NCI-H1105 (cell line): ENCODE measurements at places on chromosomes 12 and 14.

DNA sequence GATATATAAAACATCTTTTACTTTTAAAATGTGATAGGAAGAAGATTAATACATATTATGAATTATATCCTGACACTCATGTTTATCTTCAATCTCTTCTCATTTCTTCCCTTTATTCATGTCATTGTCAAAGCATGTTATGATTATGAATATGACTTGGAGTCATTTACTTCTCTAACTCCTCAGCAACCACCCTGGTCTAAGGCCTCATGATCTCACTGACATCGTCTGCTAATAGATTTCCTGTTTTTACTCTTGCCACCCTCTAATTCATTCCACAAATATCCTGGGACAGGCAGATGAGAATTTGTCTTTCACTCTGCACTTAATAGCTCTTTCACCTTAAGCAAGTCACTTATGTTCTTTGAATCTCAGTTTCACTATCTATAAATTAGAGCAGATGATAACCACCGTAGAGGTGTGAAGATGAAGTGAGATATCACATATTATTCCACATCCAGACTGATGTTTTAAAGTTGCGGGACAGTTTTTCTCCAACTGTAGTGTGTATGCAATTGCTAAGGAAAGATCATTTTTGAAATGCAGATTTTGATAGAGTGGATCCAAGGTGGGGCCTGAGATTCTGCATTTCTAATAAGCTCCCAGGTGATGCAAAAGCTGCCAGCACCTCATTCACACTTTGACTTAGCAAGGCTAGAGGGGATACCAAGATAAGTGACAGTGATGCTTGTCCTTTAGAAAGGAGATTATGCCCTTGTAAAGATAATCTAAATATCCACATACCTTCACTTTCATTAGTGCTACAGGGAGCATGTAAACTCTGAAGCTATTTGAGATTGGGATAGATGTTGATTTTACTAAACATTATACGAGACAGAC, 3.3 kb upstream of the IAPP start:
- DNase-seq = no peak

GRCh38 chr12:93103154-93103553, 174.1 kb upstream of the EEA1 start:
- DNase-seq = no peak

DNA sequence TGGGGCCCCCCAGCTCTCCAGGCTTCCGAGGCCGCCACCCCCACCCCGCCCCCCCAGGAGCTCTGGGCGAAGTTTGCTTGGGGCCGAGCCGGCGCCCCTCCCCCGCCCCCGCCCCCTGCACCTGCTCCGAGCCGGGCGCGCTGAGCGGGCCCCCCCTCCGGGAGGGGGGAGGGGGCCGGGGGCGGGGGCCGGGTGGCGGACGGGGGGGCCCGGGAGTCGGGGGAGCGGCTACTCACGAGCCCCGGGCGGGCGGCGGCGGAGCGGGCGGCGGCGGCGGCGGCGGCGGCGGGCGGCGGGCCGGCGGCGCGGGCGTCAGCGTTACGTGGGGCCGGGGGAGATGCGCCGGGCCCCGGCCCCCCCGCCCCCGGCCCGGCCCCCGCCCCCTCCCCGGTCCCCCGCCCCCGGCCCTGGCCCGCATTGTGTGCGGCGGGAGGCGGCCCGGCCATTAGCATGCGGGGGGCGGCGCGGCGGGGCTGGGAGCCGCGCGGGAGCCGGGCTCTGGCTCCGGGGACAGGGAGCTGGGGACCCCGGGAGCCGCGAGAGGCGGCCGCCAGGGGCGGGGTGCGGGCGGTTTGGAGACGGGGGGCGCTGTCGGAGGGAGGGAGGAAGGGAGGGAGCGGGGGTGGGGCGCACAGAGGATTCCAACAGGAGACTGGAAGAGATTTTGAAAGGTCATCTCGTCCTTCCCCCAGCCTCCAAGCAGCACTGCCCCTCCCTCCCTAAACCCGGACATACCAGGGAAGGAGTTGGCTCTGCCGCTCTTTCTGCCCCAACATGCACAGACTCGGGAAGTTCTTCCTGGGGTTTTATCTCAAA, at the start of gene ZNF219:
Gene ZNF219 (minus strand): TSS at position 580 of the 816 bp plus-strand sequence. CDS start 5,064 bp downstream, outside the sequence.
- DNase-seq = peak; percentile 33

DNA sequence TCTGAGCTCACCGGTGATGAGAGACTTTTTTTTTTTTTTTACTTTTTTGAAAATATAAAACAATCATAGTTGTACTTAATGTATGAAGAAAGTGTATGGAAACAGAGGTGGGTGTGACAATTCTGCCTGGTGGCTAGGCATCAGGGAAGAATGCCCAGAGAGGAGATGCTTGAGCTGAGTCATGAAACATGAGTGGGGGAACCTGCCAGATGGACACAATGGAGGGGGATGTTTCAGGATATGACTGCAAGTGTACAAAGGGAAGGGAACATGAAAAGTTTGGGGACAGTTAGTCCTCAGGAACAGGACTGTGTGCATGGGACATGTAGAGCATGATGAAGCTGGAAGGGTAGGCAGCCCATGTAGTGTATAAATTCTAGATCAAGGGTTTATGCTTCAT, 274.2 kb upstream of the E2F7 start:
- no peak for DNase-seq

- DNase-seq = peak; percentile 86
These were observed 6.2 kb downstream of the FOXJ2 start for GRCh38 chr12:8038659-8039114.

- DNase-seq = no peak
These were observed 20.6 kb downstream of the RDH12 start for GRCh38 chr14:67722293-67722692.

GRCh38 chr12:40336573-40337199, 111.9 kb downstream of the LRRK2 start:
- DNase-seq = peak; percentile 12

DNA sequence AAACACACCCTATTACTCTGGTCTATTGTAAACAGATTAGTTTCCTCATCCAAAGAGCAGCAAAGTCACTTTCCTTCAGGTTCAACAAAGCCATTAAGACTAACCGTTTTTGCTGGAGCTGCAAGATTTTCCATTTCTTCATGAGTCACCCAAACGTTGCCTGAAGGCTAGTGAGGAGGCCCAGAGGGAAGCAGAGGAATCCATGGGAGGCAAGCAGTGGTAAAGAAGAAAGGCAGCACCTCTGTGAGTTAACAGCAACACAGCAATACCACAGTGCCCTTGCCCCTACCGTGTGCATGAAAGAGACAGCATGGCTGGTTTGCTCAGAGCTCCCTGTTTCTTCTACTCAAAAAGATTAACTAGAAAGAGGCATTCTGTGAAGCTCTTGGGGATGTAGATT, 206.3 kb downstream of the ACSS3 start:
- no peak for DNase-seq

- DNase-seq = no peak
These were observed 5.0 kb downstream of the PTPN6 start for GRCh38 chr12:6956021-6956727.

GRCh38 chr12:116127859-116128258, 149.6 kb downstream of the MED13L start:
- no peak for DNase-seq
